ENCODE measurements at places on chromosomes 16 and 17.
A peak's percentile ranks its signal among the peaks of the same experiment; 100 is the strongest.

DNA sequence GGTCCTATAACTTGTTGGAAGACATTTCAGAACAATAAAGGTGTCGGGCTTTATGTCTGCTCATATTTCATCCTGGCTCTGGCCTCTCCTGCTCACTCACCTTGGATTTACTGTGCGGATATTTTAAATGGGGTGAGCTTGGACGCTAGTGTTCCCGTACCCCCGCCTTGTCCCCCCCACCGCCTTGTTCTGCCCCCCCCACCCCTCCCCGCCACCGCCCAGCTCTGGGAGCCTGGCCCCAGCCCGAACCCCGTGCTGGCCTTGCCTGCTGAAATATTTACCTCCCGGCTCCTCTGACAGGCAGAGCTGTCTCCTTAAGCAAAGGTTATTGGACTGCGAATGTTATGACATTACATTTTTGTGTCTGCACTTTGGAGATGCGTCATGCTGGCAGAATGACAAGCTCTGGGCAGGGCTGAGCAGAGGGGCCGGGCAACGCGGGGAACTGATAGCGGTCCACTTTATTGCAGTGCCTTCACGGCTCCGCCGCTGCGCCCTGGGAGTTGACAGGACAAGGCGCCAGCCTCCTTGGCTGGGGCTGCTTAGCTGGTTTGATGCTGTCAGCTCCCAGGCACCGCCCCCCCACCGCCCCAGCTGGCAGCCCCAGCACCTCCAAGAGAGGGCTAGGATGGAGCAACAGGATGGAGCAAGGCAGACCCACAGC lies 222.5 kb upstream of the GSE1 start:
- no peak for DNase-seq

DNA sequence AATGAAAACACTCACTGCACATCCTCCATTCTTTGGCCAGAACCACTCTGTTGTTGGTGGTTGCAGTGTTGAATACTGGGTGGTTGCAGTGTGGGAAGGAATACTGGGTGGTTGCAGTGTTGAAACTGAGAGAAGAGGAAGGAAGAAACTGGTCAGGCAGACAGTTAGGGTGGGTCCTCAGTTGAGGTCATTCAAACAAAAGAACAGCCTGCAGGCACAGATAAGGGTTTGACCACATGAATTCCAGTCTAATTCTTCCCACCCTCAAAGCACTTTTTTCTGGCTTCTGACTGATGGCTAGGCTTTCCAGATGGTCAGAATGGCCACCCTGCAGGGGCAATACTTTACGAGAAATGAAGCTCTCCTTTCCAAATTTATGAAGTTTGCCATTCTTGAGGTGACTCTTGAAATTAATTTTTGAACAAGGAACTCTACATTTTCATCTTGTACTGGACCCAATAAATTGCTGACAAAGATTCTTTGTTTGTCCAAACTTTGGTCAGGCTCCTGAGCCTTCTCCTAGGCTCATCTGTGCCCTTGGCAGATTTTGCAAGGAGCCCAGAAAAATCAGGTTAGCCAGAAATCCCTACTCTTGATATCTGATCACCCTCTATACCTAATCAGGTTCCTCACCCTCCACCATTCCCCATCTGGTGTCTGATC lies 596.6 kb upstream of the CDH5 start:
- no peak for DNase-seq

GRCh38 chr17:61335105-61335844 lies 64.4 kb upstream of the TBX2 start:
- no peak for DNase-seq

- DNase-seq = no peak
Observed at GRCh38 chr17:81228420-81228819, 5.7 kb upstream of the CEP131 start.

GRCh38 chr16:88686439-88687253 lies at the start of gene SNAI3:
Gene SNAI3, minus strand, starts transcription at chr16:88686507. Its CDS starts 101 bp downstream, at chr16:88686406.
- DNase-seq = peak; percentile 80

- DNase-seq = no peak
Observed at GRCh38 chr17:83153681-83154310, 74.4 kb downstream of the METRNL start.

DNA sequence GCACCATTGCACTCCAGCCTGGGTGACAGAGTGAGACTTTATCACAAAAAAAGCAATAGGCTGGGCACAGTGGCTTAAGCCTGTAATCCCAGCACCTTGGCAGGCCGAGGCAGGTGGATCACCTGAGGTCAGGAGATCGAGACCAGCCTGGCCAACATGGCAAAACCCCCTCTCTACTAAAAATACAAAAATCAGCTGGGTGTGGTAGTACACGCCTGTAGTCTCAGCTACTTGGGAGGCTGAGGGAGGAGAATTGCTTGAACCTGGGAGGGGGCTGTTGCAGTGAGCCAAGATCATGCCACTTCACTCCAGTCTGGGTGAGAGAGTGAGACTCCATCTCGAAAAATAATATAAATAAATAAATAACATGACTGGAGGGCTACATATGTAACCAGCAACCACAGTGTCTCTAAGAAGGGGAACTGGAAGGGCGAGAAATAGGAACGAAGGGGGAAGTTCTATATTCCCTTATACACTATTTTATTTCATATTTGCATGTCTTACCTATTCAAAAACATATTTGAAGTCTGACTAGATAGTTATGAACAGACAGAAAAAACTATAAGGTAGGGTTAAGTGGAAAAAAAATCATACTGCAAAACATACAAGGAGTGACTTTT lies 25.9 kb downstream of the MYH11 start:
- no peak for DNase-seq

- no peak for DNase-seq
Observed at GRCh38 chr16:66964049-66964448, 3.0 kb downstream of the CES3 start.

- DNase-seq = no peak
Observed at GRCh38 chr16:318628-319027, 33.9 kb downstream of the AXIN1 start.

GRCh38 chr16:78882751-78883150 lies 717.8 kb downstream of the MAF start:
- DNase-seq = no peak

GRCh38 chr16:65744401-65744800 lies 622.1 kb upstream of the CDH5 start:
- DNase-seq = no peak

DNA sequence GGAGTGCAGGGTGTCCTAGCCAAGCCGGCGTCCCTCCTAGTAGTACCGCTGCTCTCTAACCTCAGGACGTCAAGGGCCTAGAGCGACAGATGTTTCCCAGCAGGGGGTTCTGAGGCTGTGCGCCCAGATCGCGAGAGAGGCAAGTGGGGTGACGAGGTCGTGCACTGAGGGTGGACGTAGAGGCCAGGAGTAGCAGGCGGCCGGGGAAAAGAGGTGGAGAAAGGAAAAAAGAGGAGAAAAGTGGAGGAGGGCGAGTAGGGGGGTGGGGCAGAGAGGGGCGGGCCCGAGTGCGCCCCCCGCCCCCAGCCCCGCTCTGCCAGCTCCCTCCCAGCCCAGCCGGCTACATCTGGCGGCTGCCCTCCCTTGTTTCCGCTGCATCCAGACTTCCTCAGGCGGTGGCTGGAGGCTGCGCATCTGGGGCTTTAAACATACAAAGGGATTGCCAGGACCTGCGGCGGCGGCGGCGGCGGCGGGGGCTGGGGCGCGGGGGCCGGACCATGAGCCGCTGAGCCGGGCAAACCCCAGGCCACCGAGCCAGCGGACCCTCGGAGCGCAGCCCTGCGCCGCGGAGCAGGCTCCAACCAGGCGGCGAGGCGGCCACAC lies at the start of gene MMP2:
MMP2 (plus strand) TSS at position 372 of the 603 bp plus-strand sequence. CDS start 282 bp downstream, outside the sequence.
- DNase-seq = no peak

DNA sequence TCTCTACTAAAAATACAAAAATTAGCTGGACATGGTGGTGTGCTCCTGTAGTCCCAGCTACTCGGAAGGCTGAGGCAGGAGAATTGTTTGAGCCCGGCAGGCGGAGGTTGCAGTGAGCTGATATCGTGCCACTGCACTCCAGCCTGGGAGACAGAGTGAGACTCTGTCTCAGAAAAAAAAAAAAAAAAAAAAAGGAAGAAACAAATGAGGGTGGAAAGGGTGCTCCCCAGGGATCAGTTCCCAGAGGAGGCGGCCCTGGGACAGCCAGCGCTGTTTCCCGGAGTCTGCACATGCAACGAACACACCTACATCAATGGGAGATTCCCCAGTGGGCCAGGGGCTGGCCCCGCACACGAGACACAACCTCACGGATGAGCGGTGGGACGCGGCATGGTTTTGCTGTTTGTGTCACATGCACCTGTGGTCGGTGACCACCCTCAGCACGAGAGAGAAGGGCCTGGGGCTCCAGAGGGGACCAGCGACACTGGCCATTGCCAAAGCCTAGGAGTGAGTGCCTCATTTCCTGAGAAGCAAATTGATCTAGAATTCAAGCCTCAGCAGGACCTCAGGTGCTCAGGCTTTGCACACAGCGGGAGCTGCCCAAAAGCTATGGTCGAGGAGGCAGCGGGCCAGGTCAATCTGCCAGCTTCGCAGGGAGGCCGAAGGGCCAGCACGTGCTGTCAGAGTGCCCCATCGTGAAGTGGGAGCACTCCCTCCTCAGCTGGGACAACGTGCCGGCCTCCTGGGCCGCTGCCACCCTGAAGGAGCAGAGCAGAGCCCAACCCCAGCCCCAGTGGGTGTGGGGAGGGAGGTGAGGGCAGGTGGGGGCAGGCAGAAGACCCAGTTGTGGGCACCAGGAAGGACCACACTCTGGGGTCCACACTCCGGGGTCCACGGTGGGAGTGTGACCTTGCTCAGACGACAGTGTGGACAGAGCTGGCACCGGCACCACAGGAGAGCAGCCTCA lies 13.8 kb upstream of the WDR45B start:
- no peak for DNase-seq

DNA sequence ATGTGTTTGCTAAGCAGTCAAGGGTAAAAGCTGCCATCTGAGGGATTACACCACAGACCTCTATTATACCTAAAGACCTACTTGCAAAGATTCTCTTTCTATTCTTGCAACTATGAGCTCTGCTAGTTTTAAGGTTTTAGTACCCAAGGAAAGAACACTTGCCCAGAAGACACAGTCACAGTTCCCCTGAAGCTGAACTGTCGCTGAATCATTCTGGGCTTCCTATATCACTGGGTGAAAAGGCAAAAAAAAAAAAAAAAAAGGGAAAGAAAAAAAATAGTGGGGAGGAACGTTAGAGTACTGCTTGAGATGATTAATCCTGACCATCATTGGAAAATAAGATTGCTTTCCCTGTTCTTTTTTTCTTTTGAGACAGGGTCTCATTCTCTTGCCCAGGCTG lies 37.9 kb downstream of the LYRM1 start:
- DNase-seq = no peak

- no peak for DNase-seq
Observed at GRCh38 chr16:48537909-48538745, 71.9 kb downstream of the N4BP1 start.

DNA sequence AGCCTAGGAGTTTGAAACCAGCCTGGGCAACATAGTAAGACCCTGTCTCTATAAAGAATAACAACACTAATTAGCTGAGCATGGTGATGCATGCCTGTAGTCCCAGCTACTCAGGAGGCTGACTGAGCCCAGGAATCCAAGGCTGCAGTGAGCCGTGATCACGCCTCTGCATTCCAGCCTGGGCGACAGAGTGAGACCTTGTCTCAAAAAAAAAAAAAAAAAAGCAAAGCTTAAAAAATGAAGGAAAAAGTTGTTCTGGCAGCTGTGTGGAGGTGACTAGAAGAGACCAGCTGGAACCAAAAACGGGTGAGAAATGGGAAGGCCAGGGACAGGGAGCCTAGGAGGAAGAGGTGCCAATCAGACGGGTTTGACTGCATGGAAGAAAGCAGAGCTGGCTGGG lies 4.2 kb downstream of the BCL7C start:
- no peak for DNase-seq

GRCh38 chr16:58418601-58419000 lies 26.3 kb downstream of the GINS3 start:
- DNase-seq = no peak

GRCh38 chr16:79417601-79418008 lies 182.9 kb downstream of the MAF start:
- no peak for DNase-seq

DNA sequence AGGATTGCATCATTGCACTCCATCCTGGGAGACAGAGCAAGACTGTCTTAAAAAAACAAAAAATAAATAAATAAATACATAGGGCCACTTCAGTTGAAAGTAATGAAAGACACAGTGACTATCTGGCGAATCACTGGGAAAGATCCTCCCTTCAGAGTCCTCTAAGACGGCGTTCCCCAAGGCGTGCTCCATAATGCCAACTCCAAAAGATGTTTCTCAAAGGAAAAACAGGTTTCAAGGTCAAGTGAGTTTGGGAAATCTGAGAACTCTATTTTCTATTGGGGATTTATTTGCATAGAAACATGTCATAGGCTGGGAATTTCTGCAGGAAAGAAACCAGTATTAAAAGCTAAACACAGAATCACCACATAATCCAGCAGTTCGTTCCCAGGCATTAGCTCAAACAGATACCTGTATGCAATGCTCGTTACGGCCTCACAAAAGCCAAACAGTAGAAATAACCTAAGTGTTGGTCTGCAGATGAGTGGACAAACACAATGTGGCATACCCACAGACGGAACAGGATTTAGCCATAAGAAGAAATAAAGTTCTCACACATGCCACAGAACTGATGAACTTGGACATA lies 7.9 kb downstream of the KLHDC4 start:
- DNase-seq = no peak

DNA sequence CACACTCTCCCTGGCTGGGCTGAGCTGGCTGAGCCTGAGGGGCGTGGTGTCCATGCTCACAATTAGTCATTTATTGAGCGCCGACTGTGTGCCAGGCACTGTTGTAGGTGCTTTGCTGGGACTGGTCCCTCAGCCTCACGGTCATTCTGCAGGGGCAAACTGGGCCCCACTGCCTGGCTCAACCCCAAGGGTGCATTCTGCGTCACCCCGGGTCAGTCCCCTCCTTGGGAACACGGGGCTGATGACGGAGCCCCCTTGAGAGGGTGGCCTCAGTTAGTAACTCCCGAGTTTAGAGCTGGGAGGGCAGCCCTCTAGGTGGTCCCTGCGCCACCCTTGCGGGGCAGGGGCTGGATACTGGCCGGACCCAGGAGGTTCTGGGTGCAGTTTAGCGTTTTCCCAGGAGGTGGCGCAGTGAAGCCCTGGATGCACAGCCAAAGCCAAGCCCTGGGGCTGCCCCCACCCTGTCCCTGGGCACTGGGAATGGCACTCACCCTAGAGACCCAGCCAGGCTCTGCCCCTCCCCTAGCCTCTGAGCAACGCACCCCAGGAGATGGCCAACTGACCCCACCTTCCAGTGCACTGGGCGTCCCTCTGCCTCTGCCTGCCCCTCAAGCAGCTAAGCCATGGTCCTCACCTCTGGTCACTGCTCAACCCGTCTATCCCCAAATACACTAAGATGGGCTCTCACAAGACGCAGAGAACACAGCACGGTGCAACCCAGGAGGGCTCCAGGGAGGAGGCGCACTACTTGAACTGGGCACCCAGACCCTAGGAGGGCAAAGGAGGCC lies 243.2 kb upstream of the GSE1 start:
- DNase-seq = peak; percentile 32

Data from activated T-cell treated with anti-CD3 and anti-CD28 coated beads for 4 hours (primary cell).